Stimulated activated CD4-positive, alpha-beta T cell treated with anti-CD3 and anti-CD28 coated beads, Interleukin-2, amount 100 ng/mL, for 4 hours (primary cell): ENCODE measurements at places on chromosomes 12 and 14.

- DNase-seq, result no peak
These were observed 4.0 kb downstream of the TBX3 start for GRCh38 chr12:114679942-114680341.

DNA sequence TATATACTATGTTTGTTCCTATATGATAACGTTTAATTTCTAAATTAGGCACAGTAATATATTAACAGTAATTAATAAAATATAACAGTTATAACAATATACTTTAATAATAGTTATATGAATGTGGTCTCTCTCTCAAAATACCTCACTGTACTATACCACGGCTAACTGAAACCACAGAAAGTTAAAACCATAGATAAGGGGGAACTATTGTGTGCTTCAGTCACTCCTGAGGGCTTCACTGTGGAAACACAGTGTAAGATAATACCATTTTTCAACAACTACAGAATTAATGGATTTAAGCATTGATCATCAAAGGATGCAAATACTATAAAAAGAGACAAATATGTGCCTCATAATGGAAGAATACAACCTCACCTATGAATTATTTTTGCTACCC, 266.4 kb upstream of the RGS6 start:
- no peak for DNase-seq

- no peak for DNase-seq
These were observed 21.8 kb downstream of the DERA start for GRCh38 chr12:15932971-15933370.

DNA sequence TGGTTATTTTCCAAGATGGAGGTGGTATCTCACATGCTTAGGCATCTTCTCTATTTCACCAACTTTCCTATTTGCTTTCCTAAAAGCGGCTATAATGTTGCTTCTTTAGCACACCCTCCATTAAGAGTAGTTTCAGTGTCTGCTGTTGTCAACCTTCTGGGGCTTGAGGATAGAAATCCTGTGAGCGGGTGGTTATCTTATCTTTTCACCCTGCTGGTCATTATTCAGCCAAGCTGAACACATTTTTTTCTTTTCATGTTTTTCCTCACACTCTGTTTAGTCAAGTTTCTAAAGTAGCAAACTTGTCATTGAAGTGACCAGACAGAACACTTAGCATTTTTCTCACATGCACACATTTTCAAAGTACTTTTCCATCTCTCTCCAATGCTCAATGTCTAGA, 104.5 kb downstream of the SLC8A3 start:
- DNase-seq, result no peak

- DNase-seq, result no peak
These were observed 19.0 kb downstream of the RIN3 start for GRCh38 chr14:92532490-92533163.

- DNase-seq, result no peak
These were observed 448.0 kb upstream of the FBXO33 start for GRCh38 chr14:39880106-39880695.

GRCh38 chr12:124715121-124715990, 147.9 kb upstream of the NCOR2 start:
- no peak for DNase-seq

- no peak for DNase-seq
These were observed 11.9 kb upstream of the CSAD start for GRCh38 chr12:53192531-53193021.

GRCh38 chr12:53044896-53045695, 4.8 kb upstream of the TNS2 start:
- DNase-seq, result no peak

DNA sequence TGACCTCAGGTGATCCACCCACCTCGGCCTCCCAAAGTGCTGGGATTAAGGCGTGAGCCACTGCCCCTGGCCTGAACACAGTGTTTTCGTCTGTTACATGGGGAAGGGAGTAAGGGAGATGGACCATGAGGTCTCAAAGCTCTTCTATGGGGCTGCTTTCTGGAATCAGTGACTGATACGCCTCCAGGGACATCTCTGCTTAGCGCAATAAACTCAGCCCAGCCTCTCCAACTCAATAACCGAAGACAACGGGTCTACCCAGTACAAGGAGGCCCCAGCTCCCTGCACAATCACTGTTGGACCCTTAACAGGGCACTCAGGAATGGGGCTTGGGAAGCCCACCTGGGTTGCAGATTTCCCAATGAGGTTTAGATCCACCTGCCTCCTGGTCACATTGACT, 42.6 kb upstream of the CHGA start:
- no peak for DNase-seq

DNA sequence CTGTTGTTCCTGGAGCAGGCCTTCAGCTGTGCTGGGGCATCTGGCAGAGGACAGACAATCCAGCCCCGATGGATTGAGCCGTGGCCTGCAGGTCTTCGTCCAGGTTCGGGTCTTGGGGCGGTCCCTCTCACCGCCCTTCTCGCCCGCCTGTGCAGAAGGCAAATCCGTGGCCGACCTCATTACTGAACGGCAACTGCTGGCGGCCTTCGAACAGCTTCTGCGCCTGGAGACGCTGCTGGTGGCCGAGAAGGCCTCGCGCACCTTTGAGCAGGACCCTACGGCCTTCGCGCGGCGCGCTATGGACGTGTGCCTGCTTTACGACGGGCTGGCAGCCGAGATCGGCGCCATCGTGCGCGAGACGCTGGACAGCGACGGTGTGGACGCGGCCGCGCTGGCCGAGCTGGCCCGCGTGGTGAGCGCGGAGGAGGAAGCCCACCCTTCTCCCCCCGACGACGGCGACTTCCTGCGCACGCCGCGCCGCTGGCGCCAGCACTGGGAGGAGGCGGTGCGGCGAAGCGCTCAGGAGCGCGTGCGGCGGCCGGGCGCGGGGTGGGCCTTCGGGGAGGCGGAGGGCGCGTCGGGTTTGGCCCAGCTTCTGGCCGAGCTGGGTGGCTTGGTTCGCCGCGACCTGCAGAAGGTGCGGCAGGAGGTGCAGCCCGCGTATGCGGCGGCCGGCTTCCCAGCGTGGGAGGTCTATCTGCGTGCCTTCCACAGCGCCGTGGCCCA, 7.6 kb downstream of the EXOC3L4 start:
- DNase-seq, result no peak

GRCh38 chr12:5260591-5261086, 171.3 kb upstream of the NTF3 start:
- no peak for DNase-seq

DNA sequence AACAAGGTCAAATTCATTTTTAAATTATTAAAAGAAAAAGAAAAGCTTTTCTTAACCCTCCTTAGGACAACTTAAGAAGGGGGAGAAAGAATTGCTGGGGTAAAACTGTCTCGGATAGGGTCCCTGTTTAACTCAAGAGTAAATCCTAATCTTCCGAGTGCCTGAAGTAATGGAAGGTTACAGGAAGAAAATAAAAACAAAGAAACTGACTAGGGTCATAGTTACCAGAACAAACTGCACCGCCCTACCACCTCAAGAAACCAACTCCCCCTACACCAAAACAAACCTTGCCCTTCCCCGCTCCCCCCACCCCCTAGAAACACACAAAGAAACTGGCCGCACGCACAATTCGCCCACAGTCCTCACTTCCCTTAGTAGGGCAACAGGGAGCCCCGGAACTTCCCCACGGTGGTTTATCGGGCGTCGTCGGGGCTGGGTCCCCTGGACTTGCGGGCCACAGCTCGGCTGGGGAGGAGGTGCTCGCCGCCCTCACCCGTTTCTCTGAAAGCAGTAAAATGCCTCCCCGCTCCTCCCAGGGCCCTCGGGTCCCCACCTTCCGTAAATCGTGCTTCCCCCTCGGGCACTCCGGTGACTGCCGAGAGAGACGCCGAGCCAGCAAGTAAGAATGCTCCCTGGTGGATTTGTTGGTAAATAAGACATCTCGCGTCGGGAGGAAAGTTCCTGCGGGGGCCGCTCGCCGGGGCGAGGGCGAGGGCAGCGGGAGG, 2.4 kb downstream of the SINHCAF start:
- DNase-seq, result no peak

DNA sequence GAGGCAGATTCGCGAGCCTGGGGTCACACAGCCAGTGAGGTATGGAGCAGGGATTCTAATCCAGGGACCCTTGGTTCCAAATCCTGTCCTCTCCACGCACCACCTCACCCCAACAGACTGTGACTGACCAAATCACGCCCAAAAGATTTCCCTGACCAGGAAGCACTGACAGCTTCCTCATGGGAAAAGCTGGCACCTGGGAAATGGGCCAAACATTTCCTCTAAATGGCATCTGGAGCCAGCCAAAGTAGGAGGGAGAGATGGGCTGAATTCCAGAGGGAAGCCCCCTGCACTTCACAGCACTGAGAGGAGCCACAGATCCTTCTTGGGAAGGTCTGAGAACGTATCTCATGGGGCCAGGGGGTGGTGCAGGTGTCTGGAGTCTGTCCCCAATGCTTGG, 28.8 kb downstream of the CCDC92 start:
- DNase-seq, result no peak

GRCh38 chr14:70934502-70935134, 27.4 kb downstream of the PCNX1 start:
- DNase-seq, result no peak
